Activated T-helper 2 cell treated with anti-CD3 and anti-CD28 coated beads, Interferon-gamma antibody, Interleukin-2, Interleukin-4, amounts not matched to agents 10 μg/mL and 5 μg/mL and 100 μg/mL, durations not matched to agents 14 hours and 24 hours and 36 hours (primary cell): ENCODE measurements at places on chromosomes 5 and 9. TPM values are rescaled to one million over a fixed set of nuclear protein-coding genes. Genes with fewer than 3 reads are reported as not detected.

DNA sequence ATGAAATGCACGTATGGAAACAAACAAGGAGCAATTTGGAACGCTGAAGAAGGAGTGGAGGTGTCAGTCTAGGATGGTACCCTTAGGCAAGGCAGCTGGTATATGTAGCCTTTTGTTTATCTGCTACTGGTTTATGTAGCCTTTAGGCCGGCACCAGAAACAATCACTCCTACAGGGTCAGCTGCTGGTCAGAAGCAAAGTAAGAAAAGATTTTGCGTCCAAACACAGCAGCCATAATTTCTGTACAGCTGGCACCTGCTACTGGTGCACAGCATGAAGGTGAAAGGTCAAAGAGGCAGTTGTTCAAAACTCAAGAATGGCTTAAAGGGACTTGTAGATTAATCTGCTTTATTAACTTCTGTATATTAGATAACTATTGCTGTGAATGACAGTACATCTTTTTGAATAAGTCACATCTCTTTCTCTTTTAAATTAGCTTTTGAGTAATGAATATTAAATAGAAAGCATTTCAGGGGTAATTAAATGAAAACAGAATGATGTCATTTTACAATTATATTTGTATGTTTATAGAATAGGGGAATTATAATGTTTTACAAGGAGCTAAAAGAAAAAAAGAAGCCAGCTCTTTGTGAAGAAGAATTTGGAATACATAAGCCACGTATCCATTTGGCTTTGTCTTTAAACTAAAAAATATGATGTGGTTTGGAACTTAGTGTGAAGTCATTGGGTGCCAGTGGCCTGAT lies 33.1 kb upstream of the TLX3 start:
- DNase-seq = no peak
- H3K4me1 ChIP-seq = no peaks in the 10 kb centered on the region
- peaks cover 11% of the 10 kb centered on the region for H3K27me3 ChIP-seq
- H3K27ac ChIP-seq = no peak overlapping the region

DNA sequence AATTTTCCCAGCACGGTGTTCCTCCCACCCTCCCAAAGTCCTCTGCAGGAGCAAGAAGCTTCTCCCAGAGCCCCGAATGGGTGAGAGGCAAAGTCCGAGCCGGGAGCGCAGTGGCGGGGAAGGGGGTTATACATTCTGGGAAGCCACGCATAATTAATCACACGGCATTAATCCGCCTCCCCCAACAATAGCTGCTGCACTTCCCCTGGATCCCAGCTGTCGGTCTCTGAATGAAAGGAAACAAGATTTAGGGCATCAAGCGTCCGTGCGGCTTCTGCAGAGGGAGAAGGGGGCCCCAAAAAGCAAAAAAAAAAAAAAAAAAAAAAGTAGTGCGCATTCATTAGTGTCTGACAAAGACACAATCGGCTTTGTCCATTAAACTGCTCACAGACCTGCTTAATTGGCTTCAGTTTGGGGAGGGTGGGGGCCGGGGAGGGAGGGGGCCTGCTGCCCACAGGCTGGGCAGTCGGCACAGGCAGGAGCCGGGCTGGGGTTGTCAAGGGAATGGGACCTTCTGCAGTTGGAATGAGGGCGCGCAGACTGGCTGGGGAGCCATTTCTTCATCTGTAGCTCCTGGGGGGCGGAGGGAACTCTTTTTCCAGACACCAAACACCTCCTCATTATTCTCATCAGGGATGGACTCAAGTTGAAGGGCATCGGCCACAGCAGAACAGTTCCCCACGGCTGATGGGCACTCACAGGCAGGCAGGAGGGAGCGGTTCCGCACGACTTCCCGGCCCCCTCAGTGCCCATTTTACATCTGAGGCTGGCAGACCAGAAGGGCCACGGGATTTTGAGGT lies 3.4 kb downstream of the NOTCH1 start:
- H3K36me3 ChIP-seq = peaks cover 59% of the 10 kb centered on the region
- H3K4me3 ChIP-seq = peak overlapping the region; percentile 26
- DNase-seq = no peak

- H3K27me3 ChIP-seq = no peaks in the 10 kb centered on the region
- DNase-seq = no peak
- H3K4me3 ChIP-seq = no peak overlapping the region
- H3K4me1 ChIP-seq = no peaks in the 10 kb centered on the region
These were observed 8.8 kb downstream of the AQP7 start for GRCh38 chr9:33393581-33393980.

Gene C5orf58
- not detected in 2 replicates for total RNA-seq

- H3K4me3 ChIP-seq = no peak overlapping the region
- no peak overlapping the region for H3K27ac ChIP-seq
- DNase-seq = no peak
These were observed 97.4 kb upstream of the RAPGEF1 start for GRCh38 chr9:131837316-131837715.

DNA sequence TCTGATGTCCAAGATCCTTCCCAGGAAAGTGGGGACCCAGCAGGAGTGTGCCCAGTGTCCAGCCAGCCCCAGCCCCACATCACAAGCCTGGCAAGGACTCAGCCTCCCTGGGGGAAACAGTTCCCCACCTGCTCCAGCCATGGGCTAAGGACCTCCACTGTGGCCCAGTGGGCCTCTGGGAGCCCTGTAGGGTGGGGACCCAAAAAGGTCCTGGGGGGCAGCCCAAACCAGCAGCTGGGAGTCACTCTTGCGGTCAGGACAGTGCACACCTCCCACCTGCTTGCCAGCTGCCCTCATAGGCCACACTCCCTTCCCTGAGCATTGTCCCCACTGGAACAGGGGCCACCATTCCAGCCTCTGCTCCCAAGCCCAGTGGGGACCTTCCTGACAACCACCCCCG lies 1.7 kb downstream of the ABCA2 start:
- no peak overlapping the region for H3K4me3 ChIP-seq
- H3K27me3 ChIP-seq = peaks cover 2% of the 10 kb centered on the region
- DNase-seq = no peak
- H3K4me1 ChIP-seq = peaks cover 19% of the 10 kb centered on the region

Gene LTC4S
- 0.62 and 3.2 TPM in 2 replicates for total RNA-seq

- DNase-seq = no peak
- H3K4me3 ChIP-seq = no peak overlapping the region
- peaks cover 22% of the 10 kb centered on the region for H3K4me1 ChIP-seq
- no peak overlapping the region for H3K27ac ChIP-seq
- peaks cover 23% of the 10 kb centered on the region for H3K27me3 ChIP-seq
These were observed 27.8 kb downstream of the TNFSF15 start for GRCh38 chr9:114777821-114778609.

DNA sequence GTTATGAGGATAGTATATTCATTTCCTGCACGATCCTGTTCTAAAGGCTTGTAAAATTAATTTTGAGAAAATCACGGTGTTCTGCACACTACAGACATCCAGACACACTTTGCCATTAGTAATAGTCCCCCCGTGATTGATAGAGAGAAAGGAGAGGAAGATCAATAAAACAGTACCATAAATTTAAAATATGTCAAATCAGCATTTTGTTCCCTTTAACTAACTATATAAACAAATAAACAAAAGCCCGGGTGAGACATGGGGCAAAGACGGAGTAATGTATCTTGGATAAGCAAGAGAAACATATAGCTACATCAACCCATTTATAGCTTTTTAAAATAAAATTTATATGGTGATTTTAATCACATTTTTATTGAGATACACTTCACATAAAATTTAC lies 10.6 kb upstream of the CER1 start:
- no peaks in the 10 kb centered on the region for H3K4me1 ChIP-seq
- peaks cover 7% of the 10 kb centered on the region for H3K27me3 ChIP-seq
- no peaks in the 10 kb centered on the region for H3K36me3 ChIP-seq
- H3K27ac ChIP-seq = no peak overlapping the region
- no peak for DNase-seq

Gene EQTN
- not detected in 2 replicates for total RNA-seq

Gene NTNG2
- 3.8 and 5.2 TPM in 2 replicates for total RNA-seq

GRCh38 chr5:17378346-17378997 lies 119.6 kb upstream of the TAF11L2 start:
- no peak overlapping the region for H3K4me3 ChIP-seq
- DNase-seq = no peak
- no peaks in the 10 kb centered on the region for H3K4me1 ChIP-seq
- no peaks in the 10 kb centered on the region for H3K27me3 ChIP-seq
- H3K27ac ChIP-seq = no peak overlapping the region
- no peaks in the 10 kb centered on the region for H3K36me3 ChIP-seq

GRCh38 chr9:36029202-36029601 lies 7.5 kb upstream of the RECK start:
- DNase-seq = no peak
- no peaks in the 10 kb centered on the region for H3K36me3 ChIP-seq

GRCh38 chr5:113336975-113337374 lies 97.8 kb downstream of the TSSK1B start:
- no peak for DNase-seq
- H3K36me3 ChIP-seq = no peaks in the 10 kb centered on the region
- no peak overlapping the region for H3K27ac ChIP-seq
- H3K4me1 ChIP-seq = peaks cover 16% of the 10 kb centered on the region
- H3K4me3 ChIP-seq = no peak overlapping the region

Gene FSD1L
- 3.2 and 3.7 TPM in 2 replicates for total RNA-seq

Gene PRSS3
- not detected in 2 replicates for total RNA-seq

GRCh38 chr9:116190637-116191396 lies 37.2 kb downstream of the PAPPA start:
- no peaks in the 10 kb centered on the region for H3K36me3 ChIP-seq
- H3K27me3 ChIP-seq = no peaks in the 10 kb centered on the region
- DNase-seq = no peak
- H3K27ac ChIP-seq = no peak overlapping the region
- no peak overlapping the region for H3K4me3 ChIP-seq

DNA sequence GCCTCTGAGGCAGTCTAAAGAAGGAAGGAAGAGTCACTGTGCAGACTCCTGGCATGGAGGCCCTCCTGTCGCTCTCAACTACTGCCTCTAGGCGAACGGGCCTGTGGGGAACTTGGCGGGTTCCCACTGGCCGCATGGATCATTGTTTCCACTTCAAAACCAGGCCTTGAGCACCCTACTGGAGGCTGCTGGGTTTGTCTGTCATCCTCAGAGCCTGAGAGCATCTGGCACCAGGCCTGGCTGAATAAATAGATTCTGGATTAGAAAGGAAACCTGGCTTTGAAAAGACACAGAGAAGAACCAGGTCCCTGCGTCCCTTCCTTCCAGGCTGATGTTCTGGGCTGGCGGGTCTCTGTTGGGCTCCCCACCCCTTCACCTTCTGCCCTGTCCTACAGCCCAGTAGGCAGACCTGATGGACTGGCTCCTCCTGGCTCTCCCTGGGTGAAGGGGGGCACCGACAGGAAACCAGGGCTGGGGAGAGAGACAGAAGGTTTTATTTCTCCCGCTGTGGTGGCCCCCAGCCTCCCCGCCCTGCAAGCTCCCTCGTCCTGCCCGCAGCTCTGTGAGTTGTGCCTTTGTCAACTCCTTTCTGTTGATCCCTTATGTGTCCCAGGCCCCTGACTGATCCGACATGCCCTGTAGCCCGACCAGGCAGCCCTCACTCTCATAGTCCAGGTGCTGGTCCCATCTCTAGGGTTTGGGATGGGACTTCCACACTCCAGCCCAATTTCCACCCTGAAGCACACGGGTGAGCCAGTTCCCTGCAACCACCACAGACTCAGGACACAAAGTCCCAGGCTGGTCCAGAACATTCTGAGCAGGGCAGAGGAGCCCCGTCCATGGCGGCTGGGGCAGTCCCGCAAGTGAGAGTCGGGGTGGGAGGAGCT lies 50.1 kb downstream of the ADAMTS2 start:
- H3K27ac ChIP-seq = no peak overlapping the region
- H3K36me3 ChIP-seq = no peaks in the 10 kb centered on the region
- H3K4me3 ChIP-seq = no peak overlapping the region
- DNase-seq = no peak
- no peaks in the 10 kb centered on the region for H3K4me1 ChIP-seq
- H3K27me3 ChIP-seq = no peaks in the 10 kb centered on the region

DNA sequence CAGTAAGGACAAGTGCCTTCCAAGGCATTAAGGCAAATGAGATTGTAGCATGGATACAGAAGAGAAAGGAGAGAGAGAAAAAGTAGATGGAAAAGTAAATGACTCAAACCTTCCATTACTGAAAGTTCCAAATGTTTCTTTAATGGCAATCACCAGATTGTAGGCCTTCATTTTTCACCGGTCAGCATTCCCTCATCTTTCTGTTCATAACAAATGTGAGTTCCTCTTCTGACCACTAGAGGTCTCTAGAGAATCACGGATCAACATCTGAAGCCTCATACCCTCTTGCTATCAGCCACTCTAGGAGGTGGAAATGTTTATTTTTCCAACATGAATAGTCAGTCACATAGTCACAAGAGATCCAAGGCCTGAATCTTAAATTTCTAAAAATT lies 73.6 kb upstream of the RPS23 start:
- H3K4me3 ChIP-seq = no peak overlapping the region
- peaks cover 35% of the 10 kb centered on the region for H3K4me1 ChIP-seq
- H3K36me3 ChIP-seq = no peaks in the 10 kb centered on the region
- DNase-seq = no peak

Gene TMC1
- not detected in 2 replicates for total RNA-seq

Gene TSLP
- total RNA-seq = 0.46 and 0.87 TPM in 2 replicates

Gene ALDH1A1
- not detected in 2 replicates for total RNA-seq

DNA sequence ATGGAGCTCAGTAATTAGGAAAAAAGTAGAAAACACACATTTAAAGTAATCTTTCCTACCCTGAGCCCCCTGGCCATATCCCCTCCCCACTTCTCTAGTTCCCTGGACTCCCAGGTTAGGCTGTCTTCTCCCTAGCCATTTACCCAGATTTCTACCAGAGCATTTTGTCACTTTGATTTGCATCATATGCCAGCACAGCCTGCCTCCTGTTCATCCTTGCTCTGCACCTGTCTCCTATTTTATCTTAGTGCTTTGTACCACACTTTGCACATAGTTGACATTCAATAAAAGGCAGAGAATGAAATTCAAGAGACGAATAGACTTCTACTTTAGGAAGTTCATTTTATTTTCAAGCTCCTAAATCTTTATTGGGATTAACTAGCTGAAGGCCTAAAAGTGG lies 344.5 kb downstream of the EBF1 start:
- peaks cover 3% of the 10 kb centered on the region for H3K4me1 ChIP-seq
- DNase-seq = no peak
- no peak overlapping the region for H3K27ac ChIP-seq
- no peak overlapping the region for H3K4me3 ChIP-seq
- H3K27me3 ChIP-seq = no peaks in the 10 kb centered on the region
- no peaks in the 10 kb centered on the region for H3K36me3 ChIP-seq

- DNase-seq = no peak
- H3K27ac ChIP-seq = no peak overlapping the region
- H3K27me3 ChIP-seq = peaks cover 3% of the 10 kb centered on the region
- H3K36me3 ChIP-seq = no peaks in the 10 kb centered on the region
- no peak overlapping the region for H3K4me3 ChIP-seq
- H3K4me1 ChIP-seq = no peaks in the 10 kb centered on the region
These were observed 65.5 kb upstream of the OSMR start for GRCh38 chr5:38780316-38780715.
